ENCODE measurements at places on chromosomes 2 and 18. TPM values are rescaled to one million over a fixed set of nuclear protein-coding genes. Genes with fewer than 3 reads are reported as not detected.

The CCDC88A gene
- total RNA-seq = 273 TPM

The CNGA3 gene
- 1.2 TPM for total RNA-seq

The POTEE gene
- total RNA-seq = not detected

The TGFA gene
- total RNA-seq = 14.3 TPM

The CHRNG gene
- total RNA-seq = not detected
